ENCODE measurements at places on chromosomes 16 and 17. TPM values are rescaled to one million over a fixed set of nuclear protein-coding genes. Genes with fewer than 3 reads are reported as not detected.

The CCP110 gene
- total RNA-seq: 7.3 TPM

The VAMP2 gene
- 3.1 TPM for total RNA-seq

The KRT9 gene
- not detected for total RNA-seq

The GAA gene
- 30.7 TPM for total RNA-seq

The CA7 gene
- not detected for total RNA-seq

The GRAPL gene
- 56.0 TPM for total RNA-seq

The PIPOX gene
- total RNA-seq: 1.2 TPM

The KCNJ16 gene
- not detected for total RNA-seq

DNA sequence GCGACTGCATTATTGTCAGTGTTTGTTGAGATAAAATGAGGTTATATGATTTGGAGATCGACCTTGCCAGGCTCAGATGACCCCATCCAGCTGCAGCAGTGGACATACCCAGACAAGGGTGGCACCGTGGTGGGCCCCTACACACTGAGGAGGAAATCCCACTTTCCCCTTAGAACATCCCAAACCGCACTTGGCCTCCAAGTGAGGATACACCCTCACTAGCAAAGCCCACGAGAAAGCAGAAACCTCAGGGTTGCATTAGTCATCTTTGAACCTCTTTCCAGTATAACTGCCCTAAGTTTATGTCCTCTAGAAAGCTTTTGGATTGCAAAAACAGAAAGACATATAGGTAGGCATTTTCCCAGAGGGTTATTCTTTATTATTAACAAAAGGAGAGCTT, 101.5 kb downstream of the CLEC16A start:
- no peak for DNase-seq

DNA sequence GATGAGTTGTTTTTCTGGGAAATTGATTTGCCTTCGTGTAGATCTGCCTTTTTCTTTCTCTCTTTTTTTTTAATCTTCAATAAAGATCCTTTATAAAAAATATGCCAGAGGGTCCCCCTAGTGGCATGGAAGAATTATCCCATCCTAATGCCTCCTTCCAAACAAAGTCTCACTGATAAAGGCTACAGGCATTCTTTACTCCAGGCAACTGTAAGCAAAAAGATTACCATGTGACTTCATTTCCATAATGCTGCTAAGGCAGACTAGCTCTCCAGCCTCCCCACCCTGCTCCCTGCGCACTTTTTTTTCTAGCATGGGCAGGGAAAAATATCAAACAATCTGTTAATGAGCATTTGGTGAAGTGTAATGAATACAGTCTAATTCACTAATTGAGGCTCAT, 220.2 kb upstream of the CDH8 start:
- no peak for DNase-seq

DNA sequence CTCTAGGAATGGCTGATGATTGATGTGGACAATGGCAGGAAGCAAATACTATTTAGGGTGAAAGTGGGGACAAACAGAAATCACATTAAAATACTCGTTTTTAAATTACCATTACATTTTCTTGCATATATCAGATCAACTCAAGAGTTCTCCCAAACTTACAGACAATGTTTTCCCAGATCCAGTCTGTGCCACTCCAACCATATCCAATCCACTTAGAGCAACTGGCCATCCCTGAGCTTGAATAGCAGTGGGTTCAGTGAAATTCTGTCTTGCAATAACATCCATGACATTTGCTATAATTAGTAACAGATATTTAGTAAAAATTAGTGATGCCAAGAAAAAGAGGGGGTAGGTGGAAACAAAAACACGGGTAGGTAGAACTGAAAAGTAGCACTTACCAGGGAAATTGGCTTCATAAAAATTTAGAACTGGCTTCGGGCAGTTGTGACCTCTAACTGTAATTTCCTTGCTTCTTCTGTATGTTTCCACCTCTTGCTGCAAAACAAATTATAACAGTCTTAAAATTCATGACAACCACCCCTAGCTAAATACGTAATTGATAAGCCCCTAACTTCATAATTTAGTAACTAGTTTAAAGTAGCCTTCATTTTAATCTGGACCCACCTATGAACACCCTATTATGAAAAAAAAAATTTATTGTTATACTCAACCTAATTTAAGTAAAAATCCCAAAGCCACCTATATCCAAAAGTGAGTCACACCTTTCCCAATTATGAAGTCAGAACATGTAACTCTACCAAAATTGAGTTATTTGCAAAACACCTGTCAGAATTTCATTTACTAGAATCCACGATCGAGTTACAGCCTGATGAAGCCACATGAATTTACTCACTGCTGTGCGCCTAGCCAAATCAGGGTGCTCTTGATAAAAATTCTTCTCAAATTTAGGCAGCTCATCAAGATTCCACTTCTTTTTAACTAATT, 2.0 kb downstream of the DDX5 start:
- no peak for DNase-seq

- DNase-seq: no peak
Measured at GRCh38 chr17:72872396-72872795, 220.1 kb downstream of the SLC39A11 start.

DNA sequence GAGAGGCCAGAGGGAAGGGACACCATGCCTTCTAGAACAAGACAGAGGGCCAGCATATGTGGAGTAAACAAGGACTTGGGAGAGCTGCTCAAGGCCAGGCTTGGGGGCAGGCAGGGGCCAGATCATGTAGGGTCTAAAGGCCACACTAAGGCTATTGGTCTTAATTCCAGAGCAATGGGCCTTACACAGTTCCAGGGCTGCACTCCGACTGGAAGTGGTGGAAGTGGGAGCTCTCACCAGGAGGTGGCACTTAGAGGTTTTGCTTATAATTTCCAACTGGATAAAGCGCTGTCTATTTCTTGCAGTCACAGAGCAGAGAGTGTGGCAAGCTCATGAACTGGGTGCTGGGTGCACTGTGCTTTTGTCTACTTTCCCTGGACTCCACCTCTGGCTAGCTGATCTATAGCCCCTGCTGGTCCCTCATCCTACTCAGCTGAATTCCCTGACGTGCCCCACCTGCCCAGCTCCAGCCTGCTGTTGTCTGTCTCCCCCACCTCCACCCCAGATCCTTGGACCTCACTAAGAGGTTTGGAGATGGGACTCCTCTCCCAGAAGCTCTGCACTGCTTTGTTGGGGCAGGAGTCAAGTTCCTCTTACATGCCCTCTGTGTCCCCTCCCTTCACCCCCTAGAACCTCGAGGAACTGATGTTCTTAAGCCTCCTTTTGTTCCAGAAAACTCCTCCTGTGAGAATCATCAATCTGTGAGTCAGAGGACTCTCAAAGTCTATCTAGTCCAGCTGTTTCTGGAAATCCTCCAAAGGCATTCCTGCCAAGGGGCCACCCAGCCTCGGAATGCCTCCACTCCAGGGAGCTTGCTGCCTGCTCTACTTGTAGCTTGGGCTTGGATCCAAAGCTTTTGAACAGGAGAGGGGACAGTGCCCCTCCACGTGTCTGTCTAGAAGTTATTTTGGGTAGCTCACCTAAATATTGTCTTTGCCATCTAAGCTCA, 48.1 kb upstream of the KSR1 start:
- no peak for DNase-seq

DNA sequence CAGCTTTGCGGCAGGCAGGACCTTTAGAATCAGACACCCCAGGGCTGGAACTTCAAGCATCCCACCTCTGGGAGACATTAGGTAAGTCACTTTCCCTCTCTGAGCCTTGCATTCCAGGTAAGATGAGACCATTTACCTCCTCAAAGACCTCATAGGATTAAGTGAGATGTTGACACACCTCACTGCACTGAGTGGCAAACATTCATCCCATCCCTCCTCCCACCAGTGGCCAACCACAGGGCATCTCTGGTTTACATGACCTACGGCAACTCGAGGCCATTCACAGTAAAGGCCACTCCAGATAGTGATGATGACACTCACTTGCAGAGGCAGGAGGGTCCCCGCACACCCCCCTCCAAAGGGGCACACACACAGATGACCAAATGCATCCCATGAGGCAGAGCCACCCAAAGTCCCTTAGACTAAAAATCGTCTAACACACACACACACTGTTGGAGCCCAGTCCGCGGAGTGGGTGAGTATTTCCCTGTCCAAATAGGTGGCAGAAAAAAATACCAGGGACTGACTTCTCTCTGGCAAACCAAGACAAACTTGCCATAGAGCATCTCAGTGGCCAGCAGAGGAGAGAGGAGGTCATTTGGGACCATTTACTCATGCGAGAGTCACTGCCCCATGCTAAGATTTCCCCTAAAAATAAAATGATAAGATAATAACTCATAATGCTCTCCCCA, 454.9 kb downstream of the SOX9 start:
- DNase-seq: no peak

GRCh38 chr17:75589012-75589918, 1.7 kb downstream of the MYO15B start:
- peak; percentile 60 for DNase-seq
